DMS 273 treated with DMSO at 0.1 percent for 48 hours (cell line): ENCODE measurements at places on chromosomes 1 and 21.

DNA sequence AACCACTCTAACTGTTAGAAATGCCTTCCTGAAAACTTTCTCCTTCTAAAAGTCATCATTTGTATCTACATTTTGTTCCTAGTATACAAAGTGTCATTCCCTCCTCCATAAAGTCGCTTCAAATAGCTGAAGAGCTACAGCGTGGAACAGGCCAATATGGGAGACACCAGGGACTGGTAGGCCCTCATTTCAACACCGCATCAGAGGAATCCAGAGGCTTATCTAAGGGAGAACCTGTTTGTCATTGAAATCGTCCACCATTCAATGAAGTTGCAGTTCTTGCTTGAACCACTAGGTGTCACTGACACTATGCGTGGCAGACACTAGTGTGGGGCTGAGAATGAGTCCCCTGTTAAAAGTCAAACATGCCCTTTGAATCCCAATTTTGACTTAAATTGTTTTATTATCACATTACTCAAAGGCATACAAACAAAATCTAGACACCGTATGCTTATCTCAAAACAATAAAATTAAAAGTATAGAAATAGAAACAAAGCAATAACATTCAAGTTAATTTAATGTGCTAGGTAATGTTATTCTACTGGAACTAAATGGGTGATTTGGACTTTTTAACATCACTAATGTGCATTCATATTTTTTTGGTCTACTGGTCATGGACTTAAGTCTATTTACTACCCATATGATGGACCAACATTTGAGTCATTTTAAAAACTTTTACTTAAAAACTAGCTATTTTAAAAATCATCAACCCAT lies 182.3 kb downstream of the FCRL5 start:
- no peak for DNase-seq

DNA sequence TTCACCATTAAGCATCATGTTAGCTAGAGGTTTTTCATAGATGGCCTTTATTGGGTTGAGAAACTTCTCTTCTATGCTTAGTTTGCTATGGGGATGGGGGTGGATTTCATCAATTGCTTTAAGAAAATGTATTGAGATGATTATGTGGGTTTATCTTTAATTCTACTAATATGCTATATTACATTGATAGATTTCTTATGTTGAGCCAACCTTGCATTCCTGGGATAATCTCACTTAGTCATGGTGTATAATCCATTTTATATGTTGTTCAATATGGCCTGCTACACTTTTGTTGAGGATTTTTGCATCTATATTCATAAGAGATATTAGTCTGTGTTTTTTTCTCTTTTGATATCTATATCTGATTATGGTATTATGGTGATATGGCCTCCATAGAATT lies 70.7 kb downstream of the MAP3K7CL start:
- DNase-seq = no peak

GRCh38 chr21:45074818-45075595 lies 627 bp downstream of the ADARB1 start:
- peak; percentile 12 for DNase-seq

- DNase-seq = no peak
Measured at GRCh38 chr1:185291159-185291558, 25.9 kb downstream of the IVNS1ABP start.

DNA sequence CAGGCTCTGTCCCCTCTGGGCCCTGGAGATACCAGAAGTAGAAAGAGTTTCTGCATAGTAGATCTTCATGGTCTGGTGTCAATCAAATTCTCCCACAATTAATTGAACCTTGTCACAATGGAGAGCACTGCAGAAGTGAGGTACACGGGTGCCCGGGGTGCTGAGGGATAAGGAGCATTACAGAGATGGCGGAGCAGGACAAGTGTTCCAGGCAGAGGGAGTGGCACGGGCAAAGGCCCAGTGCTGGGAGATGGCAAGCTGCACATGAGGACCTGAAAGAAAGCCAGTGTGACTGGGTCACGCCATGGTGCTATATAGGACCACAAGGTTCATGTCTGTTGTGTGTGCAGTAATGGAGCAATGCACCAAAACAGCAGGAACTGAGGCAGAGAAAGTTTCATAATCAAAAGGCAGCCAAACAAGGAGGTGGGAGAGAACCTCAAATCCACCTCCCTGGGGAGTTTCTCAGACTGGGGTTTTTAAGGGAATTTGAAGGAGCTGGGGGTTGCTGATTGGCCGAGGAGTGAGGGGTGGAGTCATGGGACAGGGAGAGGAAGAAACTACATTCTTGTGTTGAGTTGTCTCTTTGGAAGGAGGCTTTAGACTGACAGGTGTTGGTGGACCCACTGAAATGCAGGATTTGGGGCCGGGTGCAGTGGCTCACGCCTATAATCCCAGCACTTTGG lies 27.7 kb downstream of the ACOT11 start:
- no peak for DNase-seq

- no peak for DNase-seq
Measured at GRCh38 chr1:60596791-60597750, 485.3 kb upstream of the NFIA start.

DNA sequence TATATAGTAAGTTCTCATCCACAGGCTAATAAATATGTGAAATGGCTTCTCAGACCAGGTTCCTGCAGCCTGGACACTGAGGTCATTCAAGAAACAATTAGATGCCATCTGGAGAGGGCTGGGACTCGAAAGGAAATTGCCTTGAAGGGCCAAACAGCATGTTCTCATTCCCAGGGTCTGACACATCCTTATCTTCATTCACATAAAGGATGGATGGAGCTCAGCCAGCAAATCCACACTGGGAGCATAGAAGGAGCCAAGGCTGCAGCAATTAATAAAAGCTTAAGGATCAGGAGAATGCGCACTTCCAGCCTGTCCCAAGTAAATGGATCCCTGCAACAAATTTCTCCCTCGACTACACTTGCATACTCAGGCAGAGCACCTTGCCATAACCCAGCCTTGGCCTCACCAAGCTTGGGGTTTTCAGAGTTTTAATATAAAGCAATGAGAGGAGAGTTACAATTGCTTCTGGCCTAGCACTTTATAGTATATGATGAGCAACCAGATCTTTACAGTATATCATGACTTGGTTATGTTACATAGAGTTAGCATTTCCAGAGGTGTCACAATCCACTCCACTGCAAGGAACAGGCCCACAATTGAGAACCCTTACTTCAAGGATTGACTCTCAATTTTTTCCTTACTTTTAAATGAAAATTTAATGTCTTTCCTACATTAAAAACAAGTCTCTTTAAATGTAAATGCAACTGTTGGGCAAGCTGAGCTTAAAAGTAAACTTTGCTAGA lies 55.9 kb downstream of the BCAR3 start:
- DNase-seq = peak; percentile 76

- no peak for DNase-seq
Measured at GRCh38 chr1:200248541-200248940, 161.3 kb downstream of the ZNF281 start.

GRCh38 chr1:184393962-184394361 lies 7.1 kb downstream of the C1orf21 start:
- no peak for DNase-seq

- peak; percentile 12 for DNase-seq
Measured at GRCh38 chr1:154178911-154179811, 12.7 kb downstream of the TPM3 start.

- DNase-seq = no peak
Measured at GRCh38 chr1:210850556-210850955, 283.4 kb downstream of the KCNH1 start.

DNA sequence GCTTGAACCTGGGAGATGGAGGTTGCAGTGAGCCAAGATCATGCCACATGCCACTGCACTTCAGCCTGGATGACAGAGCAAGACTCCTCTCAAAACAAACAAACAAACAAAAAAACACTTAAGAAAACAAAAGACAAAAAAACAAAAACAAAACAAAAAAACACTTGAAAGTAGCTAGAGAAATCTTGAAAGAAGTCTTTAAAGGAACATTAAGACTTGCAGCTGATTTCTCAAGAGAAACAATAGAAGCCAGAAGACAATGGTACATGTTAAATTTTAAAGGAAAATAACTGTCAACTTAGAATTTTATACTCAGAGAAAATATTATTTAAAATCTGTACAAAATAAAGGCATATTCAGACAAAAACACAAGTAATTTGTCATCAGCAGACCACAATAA lies 71.3 kb downstream of the HLX start:
- DNase-seq = no peak

DNA sequence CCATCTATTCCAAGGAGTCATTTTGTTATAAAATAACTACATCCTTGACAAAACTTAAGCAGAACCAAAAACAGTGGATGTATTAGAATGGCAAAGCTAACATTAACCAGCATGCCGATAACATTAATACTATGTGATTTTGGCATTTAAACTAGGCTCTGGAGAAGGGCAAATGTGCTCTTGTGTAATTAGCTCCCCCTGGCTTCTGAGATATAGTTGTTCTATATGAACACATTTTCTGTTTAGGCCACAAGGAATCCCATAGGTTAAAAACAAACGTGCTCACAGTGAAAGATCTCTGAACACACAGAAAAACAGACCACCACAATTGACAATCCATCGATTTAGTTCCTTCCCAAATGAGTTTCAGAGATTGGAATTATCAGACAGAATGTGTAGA lies 57.4 kb upstream of the TARS2 start:
- no peak for DNase-seq

- DNase-seq = no peak
Measured at GRCh38 chr21:44903050-44903685, 17.5 kb downstream of the ITGB2 start.

GRCh38 chr1:35854989-35855700 lies 27.9 kb upstream of the AGO1 start:
- no peak for DNase-seq

GRCh38 chr21:43611598-43612369 lies 47.5 kb downstream of the HSF2BP start:
- DNase-seq = no peak

DNA sequence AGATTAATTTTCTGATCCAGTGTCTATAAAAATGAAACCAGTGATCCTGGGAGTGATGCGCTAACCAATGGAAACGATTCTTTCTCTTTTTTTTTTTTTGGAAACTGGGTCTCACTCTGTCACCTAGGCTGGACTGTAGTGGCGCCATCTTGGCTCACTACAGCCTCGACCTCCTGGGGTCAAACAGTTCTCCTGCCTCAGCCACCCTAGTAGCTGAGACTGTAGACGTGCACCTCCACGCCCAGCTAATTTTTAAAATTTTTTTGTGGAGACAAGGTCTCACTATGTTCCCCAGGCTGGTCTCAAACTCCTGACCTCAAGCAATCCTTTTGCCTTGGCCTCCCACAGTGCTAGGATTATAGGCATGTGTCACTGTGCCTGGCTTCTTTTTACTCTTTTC lies 3.4 kb upstream of the RCC2 start:
- no peak for DNase-seq

DNA sequence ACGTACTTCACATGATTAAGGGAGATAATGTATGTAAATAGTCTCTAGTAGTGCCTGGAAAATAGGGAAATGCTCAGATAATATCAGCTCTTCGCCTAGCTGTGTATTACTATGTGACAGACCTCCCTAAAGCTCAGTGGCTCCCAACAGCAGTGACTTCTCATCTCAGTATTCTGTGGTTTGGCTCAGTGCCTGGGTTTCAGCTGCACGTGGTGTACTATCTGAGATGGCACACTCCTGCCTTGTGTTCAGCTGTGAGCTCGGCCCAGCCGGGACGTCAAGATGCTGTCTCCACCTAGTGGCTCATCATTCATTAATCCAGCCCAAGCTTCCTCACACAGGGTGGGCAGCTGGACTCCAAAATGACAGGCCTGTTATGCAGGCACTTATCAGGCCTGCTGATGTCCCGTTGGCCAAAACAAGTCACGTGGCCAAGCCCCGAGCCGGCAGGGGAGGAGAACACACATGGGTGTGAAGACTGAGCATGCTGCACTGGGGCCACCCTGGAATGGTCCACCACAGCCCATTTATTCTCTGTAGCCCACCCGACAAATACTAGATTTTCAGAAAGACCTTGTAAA lies 17.8 kb downstream of the SLFNL1 start:
- peak; percentile 100 for DNase-seq

GRCh38 chr1:244757091-244757939 lies 78.1 kb upstream of the COX20 start:
- DNase-seq = no peak

DNA sequence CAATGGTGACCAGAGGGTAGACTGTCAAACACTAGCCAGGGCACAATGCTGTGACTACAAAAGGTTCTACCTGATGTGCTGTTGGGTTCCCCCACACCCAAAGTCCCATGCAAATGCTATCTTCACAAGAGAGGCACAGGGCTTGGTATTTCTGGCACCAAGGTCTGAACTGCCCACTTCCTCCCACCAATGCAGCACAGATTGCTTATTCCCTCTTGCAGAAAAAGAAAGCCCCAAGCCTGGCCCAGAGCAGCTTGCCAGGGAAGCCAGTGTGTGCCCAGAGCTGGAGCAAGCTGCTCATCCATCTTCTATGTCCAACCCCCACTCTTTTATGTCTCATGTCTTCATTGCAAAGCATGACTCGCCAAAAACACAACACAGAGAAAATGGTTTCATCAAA lies 149.4 kb upstream of the CAMK1G start:
- DNase-seq = no peak

DNA sequence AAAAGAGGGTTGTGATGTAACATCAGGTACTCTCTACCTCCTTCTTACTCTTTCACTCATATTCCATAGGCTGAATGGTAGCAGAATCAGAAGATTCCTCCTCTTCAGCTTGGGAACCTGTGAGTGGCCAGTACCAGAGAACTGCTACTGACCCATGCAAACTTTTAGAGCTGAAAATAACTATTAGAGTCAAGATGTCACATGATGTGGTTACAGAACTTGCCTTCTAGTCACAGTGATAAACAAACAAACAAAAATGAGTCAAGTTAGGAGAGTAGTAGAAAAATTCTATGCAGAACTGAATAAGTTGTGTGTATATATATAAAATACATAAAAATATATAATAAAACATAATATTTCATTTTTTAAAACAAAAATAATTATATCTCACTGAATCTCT lies 47.6 kb upstream of the RGS1 start:
- no peak for DNase-seq

- DNase-seq = no peak
Measured at GRCh38 chr1:36768486-36769178, 265.7 kb downstream of the GRIK3 start.

DNA sequence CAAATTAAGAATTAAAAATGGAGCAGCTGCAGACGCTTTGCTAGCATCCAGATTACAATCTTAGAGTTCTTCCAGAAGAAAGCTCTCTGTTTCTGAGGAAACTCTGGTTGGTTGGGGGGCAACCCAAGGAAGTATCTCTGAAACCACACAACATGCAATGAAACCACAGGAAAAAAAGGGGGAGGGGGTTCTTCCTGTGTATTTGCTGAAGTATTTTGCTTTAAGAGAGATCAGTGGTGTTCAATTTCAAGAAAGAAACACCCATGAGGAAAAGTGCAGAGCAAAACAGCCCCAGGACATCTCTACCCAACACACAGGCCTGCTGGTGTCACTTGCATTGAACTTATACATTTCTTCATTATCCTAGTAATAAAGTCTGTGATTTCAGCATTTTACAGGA lies 19.7 kb upstream of the TIAM1 start:
- DNase-seq = no peak

- DNase-seq = no peak
Measured at GRCh38 chr1:152699746-152700145, 1.6 kb downstream of the LCE2A start.

DNA sequence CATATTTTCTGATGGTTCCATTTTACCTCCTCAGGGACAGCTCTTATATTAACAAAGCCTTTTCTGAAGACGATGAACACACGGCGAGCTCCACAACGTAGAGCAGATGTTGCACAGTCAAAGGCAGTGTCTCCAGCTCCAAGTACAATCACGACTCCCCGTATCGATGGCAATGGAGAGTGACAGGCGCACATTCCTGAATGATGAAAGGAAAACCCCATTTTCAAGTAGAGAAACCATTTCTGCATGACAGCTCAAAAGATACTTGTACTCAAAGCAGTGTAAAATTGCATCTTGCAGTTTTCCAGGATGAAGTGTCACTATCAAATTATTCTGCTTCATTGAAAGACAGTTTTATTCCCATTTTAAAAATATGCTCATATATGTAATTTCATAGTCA lies 327.6 kb downstream of the DPYD start:
- no peak for DNase-seq
